ENCODE measurements at places on chromosomes 7 and 10.

- DNase-seq, result peak; percentile 18
Observed at GRCh38 chr10:119680650-119681081, 29.5 kb downstream of the BAG3 start.

DNA sequence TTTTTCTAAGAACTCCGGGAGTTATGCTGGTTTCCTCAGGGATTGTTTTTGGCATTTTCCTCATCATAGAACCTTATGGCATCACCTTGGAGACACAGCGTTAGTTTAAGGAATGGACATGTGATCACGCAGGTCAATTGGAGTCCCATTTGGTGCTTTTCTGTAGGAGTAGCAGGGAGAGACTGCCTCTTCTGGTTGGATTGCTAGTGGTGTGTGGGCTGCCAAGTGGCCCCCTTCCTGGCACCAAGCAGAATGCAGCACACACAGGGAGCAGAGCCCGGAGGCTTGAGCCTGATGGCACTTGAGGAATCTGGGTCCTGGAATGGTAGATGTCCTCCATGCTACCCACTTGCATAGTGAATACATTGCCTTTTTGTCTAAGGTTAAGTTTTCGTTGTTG, 57.9 kb downstream of the SDK1 start:
- no peak for DNase-seq

- DNase-seq, result no peak
Observed at GRCh38 chr10:86020134-86020533, 346.5 kb downstream of the GRID1 start.

GRCh38 chr7:37352974-37353948, 95.4 kb downstream of the ELMO1 start:
- DNase-seq, result peak; percentile 62

DNA sequence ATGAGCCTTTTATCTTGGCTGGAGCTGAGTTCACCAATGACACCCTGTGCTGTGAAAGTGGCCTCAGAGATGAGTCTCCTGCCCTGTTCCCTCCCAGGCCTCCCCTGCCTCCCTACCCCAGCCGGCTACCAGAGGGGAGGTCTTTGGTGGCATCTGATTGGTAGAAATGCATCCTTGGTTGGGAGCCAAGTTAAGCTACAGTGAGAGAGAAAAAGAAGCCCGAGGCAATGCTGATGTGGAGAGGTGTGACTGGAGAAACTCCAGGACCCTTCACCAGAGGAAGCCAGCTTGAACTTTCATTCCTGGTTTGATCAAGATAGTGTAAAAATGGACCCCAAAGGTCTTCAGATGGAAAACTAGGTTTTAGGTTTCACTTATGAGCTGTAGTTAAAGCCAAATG, 191.1 kb upstream of the TCF7L2 start:
- no peak for DNase-seq

DNA sequence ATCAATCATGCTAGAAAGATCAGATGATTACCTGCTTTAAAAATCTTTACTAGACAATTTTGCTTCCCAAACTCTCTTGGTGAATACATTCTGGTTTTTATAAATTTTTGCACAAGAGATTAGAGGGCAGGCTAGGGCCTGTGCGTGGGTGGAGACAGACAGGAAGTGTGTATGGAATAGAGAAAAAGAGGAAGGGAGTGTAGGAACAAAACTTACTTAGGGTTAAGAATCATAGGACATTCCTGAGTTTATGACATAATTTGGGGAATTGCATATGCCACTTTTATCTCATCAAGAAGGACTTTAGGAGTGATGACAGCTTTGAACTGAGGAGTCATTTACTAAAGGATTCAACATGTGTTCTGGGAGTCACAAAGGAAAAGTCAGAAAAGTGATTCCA, 31.3 kb downstream of the LAMB1 start:
- no peak for DNase-seq

- no peak for DNase-seq
Observed at GRCh38 chr10:62264702-62265436, 3.8 kb downstream of the RTKN2 start.

GRCh38 chr7:14209896-14210484, 220.5 kb upstream of the ETV1 start:
- DNase-seq, result no peak

GRCh38 chr10:118595598-118596425, at the start of gene PRLHR:
Gene PRLHR (minus strand): TSS chr10:118595648. CDS start chr10:118595244, 404 bp downstream.
- DNase-seq, result no peak

GRCh38 chr7:20561908-20562307, 53.6 kb upstream of the ABCB5 start:
- DNase-seq, result no peak

GRCh38 chr7:108454674-108455550, 1.3 kb downstream of the NRCAM start:
- peak; percentile 6 for DNase-seq

DNA sequence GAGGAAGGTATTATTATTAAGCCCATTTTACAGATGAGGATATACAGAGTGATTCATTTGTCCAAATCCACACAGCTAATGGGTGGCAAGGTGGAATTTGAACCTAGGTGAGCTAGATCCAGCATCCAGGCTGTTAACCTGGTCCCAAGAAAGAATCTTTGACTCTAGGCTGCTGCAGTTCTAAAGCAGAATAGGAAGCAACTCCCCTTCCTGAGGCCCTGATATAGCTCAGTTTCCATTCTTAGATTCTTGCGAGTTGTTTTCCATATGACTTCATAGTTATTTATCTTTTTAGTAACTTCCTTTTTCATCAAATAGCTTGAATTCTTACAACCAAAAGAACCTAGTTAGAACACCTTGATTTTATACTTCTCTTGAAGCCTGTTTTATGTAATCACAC, 24.1 kb upstream of the ZC3HAV1L start:
- no peak for DNase-seq

GRCh38 chr7:112112822-112113255, 93.4 kb downstream of the DOCK4 start:
- no peak for DNase-seq

GRCh38 chr10:58152673-58153263, 114.9 kb downstream of the IPMK start:
- peak; percentile 5 for DNase-seq

DNA sequence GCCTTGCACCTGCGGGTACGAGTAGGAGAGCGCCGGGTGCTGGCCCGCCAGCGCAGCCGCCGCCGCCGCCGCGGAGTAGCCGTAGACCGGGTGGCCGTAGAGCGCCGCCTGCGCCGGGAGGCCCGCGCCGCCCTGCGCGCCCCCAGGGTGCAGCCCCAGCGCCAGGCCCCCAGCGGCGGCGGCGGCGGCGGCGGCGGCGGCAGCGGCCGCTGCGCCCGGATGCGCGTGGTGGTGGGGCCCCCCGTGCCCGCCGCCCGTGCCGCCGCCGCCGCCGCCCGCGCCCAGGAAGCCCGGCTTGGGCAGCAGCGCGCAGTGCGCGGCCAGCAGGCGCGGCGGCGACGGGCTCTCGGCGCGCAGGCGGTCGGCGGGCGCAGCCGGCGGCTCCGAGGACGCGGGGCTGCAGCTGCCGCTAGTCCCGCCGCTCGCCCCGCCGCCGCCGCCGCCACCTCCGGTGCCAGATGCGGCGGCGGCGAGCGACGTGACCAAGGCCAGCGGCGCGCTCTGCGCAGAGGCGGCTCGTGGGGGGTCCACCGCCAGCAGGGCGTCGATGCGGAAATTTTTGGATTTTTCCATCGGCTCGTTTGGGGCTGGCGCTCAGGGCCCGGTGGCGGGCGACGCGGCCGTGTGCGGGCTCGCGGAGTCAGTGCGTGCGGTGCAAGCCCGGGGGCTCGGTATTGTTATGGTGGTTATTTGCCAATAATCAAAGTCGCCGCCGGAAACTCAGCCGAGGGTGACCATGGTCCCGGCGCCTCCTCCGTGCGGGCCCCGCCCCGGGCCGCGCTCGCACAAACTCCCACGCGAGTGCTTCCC, 480 bp downstream of the MNX1 start:
- no peak for DNase-seq

GRCh38 chr10:96369890-96370583, 11.2 kb upstream of the OPALIN start:
- no peak for DNase-seq

- DNase-seq, result no peak
Observed at GRCh38 chr7:156903232-156903909, 10.4 kb upstream of the LMBR1 start.

GRCh38 chr7:158676171-158676840, 28.3 kb downstream of the NCAPG2 start:
- no peak for DNase-seq

DNA sequence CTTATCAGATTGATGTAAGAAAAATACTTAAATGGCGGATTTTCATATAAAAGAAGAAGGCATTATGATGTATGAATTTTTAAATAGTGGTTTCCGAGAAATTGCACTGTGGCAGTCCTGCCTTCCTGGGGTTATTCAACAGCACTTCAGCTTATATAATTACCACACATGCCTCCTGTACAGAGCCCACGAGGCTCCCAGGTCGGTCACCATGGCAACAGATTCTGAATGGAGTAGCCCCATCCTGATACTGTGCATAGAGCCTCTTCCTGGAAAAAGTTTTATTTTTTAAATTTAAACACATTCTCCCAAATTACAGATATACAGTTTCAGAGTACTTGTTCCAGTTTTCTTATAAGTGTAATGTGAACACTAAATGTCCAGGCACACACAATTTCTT, 15.9 kb upstream of the ASB4 start:
- no peak for DNase-seq

- DNase-seq, result no peak
Observed at GRCh38 chr10:110109511-110109910, 97.9 kb upstream of the MXI1 start.

DNA sequence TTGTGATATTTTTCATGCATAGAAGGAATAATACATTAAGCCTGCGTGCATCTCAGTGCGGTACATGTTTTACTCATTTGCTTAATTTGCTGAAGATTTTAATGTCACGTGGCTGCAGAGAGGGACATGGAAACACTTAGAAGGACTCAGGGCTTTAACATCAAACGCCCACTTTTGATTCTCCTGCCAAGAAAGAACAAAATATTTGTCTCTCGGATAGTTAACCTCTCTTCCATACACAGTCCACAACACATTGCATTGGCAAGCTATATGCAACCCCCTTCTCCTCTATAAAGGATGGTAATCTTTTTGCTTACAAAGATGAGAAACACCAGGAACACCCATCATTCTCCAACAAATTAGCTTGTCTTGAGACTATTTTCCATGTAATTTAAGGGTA, 148.0 kb upstream of the NRP1 start:
- DNase-seq, result no peak

DNA sequence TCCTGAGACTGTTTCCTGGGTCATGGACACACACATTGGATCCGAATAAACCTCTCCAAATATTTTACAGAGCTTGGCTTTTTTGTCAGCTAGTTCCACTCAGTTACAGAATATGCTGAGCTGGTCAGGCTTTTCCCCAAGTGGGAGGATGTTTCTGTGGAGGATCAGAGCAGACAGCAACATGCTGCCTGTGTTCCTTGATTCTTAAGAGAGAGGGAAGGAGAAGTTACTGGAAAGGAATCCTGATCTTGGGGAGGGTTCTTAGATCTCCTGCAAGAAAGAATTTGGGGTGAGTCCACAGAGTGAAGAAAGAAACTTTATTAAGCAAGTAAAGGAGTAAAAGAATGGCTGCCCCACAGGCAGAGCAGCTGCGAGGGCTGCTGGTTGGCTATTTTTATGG, 76.8 kb upstream of the RPA3 start:
- no peak for DNase-seq

GRCh38 chr10:44051584-44052385, 333.1 kb downstream of the CXCL12 start:
- DNase-seq, result no peak

GRCh38 chr7:148021507-148022045, 569.0 kb upstream of the C7orf33 start:
- DNase-seq, result no peak

Data from stimulated activated CD4-positive, alpha-beta T cell treated with anti-CD3 and anti-CD28 coated beads, Interleukin-1b, Interleukin-23, amount 100 ng/mL, for 4 hours (primary cell).